Stimulated activated CD4-positive, alpha-beta T cell treated with anti-CD3 and anti-CD28 coated beads, TNF-alpha, amount 100 ng/mL, for 24 hours (primary cell): ENCODE measurements at places on chromosomes 6 and 20.

- DNase-seq = no peak
Measured at GRCh38 chr20:4697831-4698221, 23.9 kb upstream of the PRND start.

DNA sequence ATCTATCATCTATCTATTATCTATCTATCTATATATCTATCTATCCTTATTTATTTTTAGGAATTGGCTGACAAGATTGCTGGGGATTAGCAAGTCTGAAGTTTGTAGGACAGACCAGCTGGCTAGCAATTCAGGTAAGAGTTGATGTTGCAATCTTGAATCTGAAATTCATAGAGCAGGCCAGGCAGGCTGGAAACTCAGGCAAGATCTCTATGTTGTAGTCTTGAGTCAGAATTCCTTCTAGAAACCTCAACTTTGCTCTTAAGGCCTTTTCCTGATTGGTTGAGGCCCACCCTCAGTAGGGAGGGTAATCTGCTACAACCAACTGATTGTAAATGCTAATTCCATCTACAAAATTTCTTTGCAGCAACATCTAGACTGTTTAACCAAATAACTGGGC is 19.2 kb downstream of the MAPK13 start:
- DNase-seq = no peak

- no peak for DNase-seq
Measured at GRCh38 chr6:139982195-139982594, 607.7 kb upstream of the CITED2 start.

- no peak for DNase-seq
Measured at GRCh38 chr20:59613861-59614260, 9.5 kb downstream of the PHACTR3 start.

GRCh38 chr6:56714273-56714672 is 71.6 kb upstream of the DST start:
- no peak for DNase-seq

DNA sequence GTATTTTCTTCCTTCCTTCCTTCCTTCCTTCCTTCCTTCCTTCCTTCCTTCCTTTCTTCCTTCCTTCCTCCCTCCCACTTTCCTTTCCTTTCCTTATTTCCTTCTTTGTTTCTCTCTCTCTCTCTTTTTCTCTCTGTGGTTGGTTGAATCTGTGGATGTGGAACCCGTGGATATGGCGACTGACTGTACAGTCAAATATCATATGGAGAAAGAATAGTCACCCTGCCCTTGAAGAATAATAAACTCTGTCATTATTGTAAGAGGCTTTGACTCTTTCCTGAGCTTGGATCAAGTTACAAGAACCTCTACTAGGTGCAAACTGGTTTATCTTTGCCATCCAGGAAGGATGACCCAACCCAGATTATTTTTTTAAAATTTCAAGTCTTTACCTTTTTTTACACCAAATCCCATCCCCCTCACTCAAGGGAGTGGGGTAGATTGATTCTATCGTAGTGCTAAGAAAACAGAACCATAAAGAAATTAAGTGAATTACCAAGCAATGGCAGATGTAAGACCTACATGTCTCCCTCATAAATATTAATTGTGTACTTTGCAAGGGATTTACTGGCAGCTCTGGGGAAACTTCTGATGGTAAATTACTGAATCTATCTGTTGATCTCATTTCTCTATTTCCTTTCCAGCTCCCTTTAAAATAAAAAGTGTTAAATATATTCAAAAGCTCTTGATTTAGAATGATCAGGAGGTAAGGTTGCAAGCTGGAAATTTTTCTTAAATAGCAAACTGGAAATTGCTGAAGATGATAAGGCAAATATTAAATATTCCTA is 667.5 kb downstream of the UTRN start:
- no peak for DNase-seq
